Mesenteric fat pad (tissue), 1 donor: ENCODE measurements at places on chromosomes 5 and 9.
A peak's percentile ranks its signal among the peaks of the same experiment; 100 is the strongest.

- DNase-seq = no peak
Observed at GRCh38 chr5:95261437-95262175, 23.3 kb downstream of the MCTP1 start.

DNA sequence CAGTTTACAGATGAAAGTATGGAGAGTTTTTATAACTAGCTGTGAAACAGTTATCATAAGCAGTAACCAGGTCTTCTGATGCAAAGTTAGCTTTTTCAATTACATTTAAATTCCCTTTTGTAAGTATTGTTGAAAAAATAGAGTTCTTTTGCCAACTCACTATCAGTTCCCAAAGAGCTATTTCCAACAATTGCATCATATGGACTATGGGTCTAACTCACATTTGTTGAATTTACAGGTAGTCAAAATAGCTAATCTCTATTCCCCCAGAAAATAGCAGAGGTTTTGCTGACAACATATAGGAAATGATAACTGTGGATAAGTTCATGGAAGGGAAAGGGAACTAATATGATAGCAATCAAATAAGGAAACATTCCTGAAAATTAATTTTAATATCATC is 1.4 kb downstream of the SPINK1 start:
- no peak for DNase-seq

DNA sequence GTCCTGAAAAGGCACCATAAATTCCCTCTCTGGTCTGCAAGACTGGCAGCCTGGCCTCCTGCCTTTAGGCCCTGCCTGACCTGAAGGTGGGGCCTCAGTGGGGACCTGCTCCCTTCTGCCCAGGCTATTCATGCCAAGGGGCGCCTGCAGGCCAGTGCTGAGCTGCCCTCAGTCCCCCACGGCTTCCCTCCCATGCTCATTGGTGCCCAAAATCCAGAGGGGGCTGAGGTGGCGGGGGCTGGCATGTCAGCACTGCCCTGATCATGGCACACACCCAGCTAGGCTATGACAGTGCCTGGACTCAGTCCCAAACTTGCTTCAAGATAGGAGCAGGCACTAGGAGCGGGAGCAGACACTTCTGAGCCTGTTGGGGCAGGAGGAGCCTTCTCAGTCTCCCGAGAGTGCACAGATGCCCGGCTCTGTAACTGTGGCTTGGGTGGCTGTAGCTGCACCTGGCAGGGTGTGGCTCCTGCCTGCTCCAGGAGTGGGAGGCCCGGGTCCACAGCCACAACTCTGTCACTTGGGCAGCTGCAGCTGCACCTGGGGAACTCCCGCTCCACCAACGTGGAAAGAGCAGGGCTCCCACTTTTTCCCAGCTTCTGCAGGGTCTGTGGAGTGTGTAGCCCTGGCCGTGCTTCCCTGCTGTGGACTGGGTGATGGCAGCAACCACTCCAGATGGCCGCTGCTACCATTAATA is 49.0 kb downstream of the NDUFAF2 start:
- no peak for DNase-seq

GRCh38 chr5:111234125-111234524 is 9.9 kb downstream of the CAMK4 start:
- DNase-seq = no peak

GRCh38 chr5:122498163-122498562 is 186.1 kb downstream of the SNCAIP start:
- no peak for DNase-seq

DNA sequence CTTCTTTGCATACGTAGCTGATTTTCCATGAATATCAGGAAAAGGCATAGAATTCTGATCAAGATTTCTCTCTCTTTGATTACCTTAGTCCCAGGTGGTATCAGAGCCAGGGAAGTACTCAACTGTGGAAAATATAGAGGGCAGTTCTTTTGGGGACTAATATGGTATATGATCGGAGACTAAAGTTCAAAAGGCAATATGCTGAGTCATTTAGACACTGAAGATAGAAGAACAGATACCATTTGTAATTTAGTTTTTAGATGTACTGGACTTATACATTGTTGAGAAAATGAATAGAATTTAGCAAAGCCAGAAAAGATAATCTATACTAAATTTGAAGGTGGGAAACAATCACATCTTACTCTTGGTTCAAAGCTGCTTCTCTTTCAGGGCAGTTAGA is 5.1 kb downstream of the PCDHB3 start:
- no peak for DNase-seq

DNA sequence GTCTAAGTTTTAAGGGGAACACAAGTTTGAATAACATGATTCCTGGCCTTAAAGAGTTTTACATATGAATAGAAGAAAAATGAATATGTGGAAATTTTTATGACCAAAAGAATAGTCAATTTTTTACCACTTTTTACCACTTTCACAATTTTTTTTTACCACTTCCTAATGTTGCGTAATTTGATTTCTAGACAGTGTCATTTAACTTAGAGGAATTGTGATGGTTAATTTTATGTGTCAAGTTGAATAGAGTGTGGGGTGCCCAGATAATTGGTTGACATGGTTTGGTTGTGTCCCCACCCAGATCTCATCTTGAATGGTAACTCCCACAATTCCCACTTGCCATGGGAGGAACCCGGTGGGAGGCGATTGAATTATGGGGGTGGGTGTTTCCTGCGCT is 416.6 kb downstream of the KIF4B start:
- no peak for DNase-seq

DNA sequence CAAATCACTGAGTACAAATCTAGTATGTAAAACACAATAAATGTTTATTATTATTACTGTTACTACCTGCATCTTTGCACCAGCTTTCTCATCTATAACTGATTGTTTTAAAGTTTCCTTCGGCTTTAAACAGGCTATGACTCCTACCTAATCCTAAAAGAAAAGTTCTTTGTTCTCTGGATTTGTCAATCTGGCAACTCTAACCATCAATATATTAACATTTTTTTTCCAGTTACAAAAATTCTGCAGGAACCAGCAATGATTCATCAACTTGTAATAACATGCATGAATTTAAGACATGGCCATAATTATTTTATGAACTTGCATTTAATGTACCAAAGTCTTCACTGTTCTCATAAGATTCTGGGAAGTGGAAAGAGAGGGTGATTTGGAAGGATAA is 228.5 kb downstream of the PIK3R1 start:
- no peak for DNase-seq

GRCh38 chr5:5658226-5658625 is 235.7 kb downstream of the ICE1 start:
- no peak for DNase-seq

DNA sequence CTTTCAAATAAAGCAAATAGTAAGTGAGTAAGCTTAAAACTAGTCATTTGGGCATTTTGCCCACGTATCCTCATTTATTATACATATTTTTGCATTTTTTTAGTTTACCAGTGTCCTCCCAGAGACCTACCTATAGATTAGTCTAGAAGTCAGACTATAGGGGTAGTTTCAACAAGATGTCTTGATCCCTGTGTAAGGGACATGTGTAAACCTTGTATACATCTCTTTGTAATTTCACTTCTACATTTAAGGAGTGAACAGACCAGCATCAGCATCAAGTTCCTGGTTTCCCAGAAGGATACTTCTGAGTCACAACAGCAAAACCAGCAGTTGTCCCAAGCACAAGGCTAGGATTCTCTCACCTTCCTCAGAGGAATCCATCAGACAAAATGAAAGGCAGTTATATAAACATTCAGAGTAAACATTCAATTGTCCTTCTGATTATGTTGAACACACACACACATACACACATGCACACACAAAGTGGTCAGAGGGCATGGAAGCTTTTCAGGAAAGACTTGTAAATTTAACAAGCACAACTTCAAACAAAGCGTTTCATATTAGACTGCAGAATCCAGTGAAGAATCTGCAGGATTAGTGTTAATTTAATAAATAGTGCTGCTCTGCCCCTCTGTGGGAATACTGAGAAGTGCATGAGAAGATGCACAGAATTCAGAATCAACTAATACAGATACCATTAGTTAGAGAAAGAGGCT is 55.4 kb downstream of the HINT1 start:
- DNase-seq = no peak

GRCh38 chr5:159913048-159913447 is 3.2 kb upstream of the ADRA1B start:
- no peak for DNase-seq

DNA sequence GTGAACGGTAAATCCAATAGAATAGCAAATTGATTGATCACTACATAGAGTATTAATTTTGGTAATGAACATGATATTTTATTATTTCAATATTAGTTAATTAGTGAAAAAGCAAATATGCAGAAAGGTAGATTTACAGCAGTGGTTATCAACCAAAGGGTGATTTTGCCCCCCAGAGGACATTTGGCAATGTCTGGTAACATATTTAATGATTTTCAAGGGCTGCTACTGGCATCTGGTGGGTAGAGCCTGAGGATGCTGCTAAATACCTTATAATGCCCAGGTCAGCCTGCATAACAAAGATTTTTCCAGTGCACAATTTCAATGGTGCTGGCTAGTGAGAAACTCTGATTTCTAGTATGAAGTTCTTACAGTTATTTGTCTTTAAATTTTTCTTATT is 1313.7 kb downstream of the PTPRD start:
- no peak for DNase-seq

GRCh38 chr9:37149666-37150308 is 29.4 kb downstream of the ZCCHC7 start:
- no peak for DNase-seq

GRCh38 chr9:120353506-120353905 is 226.5 kb downstream of the CDK5RAP2 start:
- DNase-seq = no peak

- no peak for DNase-seq
Observed at GRCh38 chr9:133322701-133323100, 13.3 kb downstream of the SURF6 start.

- DNase-seq = no peak
Observed at GRCh38 chr5:149313151-149313841, 32.0 kb upstream of the GRPEL2 start.

GRCh38 chr5:61974680-61975079 is 331.3 kb upstream of the KIF2A start:
- DNase-seq = no peak

- no peak for DNase-seq
Observed at GRCh38 chr5:11619339-11620024, 284.8 kb downstream of the CTNND2 start.

- no peak for DNase-seq
Observed at GRCh38 chr9:72022841-72023240, 37.6 kb downstream of the C9orf57 start.

GRCh38 chr5:74468421-74468820 is 172.1 kb downstream of the ENC1 start:
- DNase-seq = no peak

DNA sequence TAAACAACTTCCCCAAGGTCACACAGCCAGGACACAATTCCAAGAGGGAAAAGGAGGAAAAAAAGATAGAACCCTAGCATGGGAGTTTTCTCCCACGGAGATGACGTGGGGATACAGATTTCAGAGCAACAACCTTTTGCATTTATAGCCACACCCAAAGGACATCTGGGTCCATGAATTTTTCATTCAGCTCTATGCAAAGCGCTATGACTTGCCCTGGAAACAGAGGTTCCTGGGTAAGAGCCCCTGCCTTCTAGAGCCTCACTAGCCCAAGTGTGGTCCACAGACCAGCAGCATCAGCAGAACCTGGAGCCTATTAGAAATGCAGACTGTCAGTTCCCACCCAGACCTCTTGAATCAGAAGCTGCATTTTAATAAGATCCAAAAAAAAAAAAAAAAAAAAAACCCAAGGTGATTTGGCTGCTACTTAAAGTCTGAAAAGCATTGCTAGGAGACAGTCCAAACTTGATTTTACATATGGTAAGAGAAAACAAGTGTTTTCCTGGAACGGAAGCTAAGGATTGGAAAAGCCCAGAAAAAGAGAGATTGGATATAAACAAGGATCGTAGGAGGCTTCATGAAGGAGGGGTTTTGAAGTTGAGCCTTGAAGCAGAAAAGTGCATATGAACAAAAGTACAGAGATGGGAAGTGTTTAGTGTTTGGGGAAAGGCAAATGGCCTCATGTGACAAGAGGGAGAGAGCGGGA is 17.6 kb upstream of the ADAM19 start:
- DNase-seq = no peak

GRCh38 chr9:22146604-22147003 is 137.5 kb upstream of the CDKN2B start:
- no peak for DNase-seq

DNA sequence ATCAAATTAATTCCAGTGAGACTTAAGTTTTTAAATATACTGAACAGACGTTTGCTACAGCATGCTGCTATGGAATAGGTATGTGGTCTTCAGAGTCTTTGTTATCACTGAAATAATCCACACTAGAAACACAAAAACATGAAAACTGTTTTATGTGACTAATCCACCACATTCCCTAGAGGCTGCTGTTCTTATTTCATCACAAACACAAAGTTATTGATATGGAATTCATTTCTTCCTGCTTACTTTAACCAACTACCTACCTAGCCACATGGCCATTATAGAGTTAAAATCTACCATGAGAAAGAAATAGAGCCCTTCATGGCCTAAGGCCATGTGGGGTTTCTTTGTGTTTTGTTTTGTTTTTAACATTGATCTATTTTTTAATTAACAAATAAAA is 232.3 kb upstream of the PTGER4 start:
- no peak for DNase-seq

DNA sequence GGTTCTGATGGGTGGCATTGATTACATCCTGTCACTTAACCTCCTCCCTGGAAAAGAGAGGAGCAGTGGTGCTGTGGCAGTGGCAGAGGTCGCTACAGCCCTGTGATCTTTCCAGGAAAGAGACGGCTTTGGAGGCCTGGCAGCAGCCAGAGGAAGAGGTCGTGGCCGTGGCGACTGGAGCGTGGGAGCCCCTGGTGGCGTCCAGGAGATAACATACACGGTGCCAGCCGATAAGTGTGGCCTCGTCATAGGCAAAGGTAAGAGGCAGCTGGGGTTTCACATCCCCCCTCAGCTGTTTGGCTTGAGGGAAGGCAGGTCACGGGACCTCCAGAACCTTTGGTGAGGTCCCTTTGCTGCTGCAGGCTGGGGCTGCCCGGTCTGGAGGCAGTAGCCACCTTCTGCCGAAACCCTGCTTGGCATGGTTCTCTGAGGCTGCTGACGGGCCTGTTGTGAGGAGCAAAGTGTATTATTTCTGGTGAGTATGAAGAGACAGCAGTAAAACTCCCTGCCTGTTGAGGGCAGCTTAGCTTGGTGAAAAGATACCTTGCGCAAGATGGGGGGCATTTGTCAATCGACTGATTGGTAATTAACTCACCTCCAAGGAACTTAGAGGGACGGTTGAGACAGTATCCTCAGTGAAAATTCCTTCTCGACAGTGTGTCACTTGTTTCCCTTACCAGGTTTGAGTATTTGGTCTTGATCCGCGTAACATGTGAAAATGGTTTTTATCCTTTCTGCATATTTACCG is 38.0 kb upstream of the PRDM12 start:
- peak; percentile 71 for DNase-seq

DNA sequence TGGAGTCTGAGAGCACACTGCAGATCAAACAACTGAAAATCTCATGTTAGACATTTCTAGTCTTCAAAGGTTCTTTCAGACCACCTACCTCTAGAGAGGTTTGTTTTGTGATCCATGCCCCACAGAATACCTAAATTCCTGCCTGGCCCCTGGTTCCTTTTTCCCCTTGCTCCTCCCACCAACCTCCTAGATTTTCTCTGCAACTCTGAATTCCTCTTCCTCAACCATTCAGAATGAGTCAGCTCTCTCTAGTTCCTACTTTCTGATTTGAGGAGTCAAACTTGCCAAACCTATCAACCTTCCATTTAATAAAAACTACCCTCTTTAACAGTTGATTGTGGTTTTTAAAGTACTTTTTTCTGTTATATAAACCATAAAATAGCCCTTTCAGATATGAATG is 83.2 kb upstream of the ZNF462 start:
- DNase-seq = no peak

GRCh38 chr9:104795857-104796256 is 31.9 kb downstream of the NIPSNAP3B start:
- DNase-seq = no peak

- DNase-seq = no peak
Observed at GRCh38 chr5:106882035-106882434, 788.7 kb downstream of the EFNA5 start.
